ENCODE measurements at places on chromosomes 16 and 17. TPM values are rescaled to one million over a fixed set of nuclear protein-coding genes. Genes with fewer than 3 reads are reported as not detected.
A peak's percentile ranks its signal among the peaks of the same experiment; 100 is the strongest.

Gene ATP6V0C
- 62.3 TPM for total RNA-seq

GRCh38 chr17:81252326-81252986, 13.3 kb downstream of the NDUFAF8 start:
- no peaks in the 10 kb centered on the region for H3K27me3 ChIP-seq
- H3K4me1 ChIP-seq, result no peaks in the 10 kb centered on the region
- peak; percentile 64 for DNase-seq
- no peak overlapping the region for H3K27ac ChIP-seq

Gene MYOCD
- not detected for total RNA-seq

Gene SLC16A11
- 4.3 TPM for total RNA-seq

DNA sequence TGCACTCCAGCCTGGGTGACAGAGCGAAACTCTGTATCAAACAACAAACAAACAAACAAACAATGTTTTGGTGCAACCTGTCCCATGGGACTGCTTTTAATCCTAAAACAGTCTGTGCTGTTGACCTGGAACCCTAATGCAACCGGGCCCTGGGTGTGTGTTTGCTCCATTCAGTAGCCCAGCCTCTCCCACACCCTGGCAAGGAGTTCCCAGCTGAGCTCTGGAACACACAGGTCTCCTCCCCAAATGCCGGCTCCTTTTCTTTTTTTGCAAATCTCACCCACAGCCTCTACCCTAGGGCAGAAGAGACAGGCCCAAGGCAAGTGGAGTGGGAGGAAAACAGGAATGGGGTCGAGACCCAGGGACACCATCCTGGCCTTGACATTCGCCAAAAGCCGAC, 29.8 kb upstream of the RASD1 start:
- H3K4me3 ChIP-seq, result no peak overlapping the region
- H3K27ac ChIP-seq, result no peak overlapping the region
- H3K4me1 ChIP-seq, result peaks cover 19% of the 10 kb centered on the region
- peak; percentile 3 for DNase-seq
- no peaks in the 10 kb centered on the region for H3K36me3 ChIP-seq

Gene NKD1
- total RNA-seq, result 4.9 TPM

Gene KRT31
- not detected for total RNA-seq

Gene PLA2G10
- total RNA-seq, result 3.9 TPM

- no peak overlapping the region for H3K27ac ChIP-seq
- DNase-seq, result no peak
- H3K4me3 ChIP-seq, result no peak overlapping the region
- H3K4me1 ChIP-seq, result no peaks in the 10 kb centered on the region
These were observed 21.8 kb upstream of the LRRC37A3 start for GRCh38 chr17:64941045-64941444.

Gene COX4I1
- total RNA-seq, result 260 TPM

DNA sequence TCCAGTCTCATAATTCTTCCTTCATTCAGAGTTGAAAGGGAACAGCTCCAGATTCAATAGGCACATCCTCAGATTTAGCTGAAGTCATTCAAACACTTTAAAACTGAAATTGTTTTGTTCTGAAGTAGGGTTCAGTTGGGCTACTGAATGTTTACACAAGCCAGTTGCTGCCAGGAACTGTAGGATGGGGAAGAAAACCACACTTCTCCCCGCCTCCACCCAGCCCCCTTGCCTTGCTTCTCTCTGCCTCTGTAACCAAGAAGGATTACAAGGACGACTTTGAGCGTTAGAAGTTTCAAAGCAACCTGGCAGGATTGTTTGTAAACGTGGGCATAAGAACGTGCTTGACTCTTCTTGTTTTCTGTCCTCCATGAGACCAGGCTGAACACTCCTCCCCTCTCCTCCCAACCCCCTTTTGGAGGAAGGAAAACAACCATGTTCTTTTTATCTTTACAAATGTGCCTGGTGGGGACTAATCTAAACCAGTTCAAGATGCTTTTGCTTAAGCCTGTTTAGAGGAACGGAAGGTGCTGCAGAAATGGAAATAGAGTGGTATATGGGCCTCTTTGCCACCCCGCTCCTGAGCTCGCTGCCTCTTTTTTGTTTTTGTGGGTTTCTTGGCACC, 287.9 kb downstream of the FTO start:
- H3K36me3 ChIP-seq, result no peaks in the 10 kb centered on the region
- no peaks in the 10 kb centered on the region for H3K27me3 ChIP-seq
- peaks cover 6% of the 10 kb centered on the region for H3K4me1 ChIP-seq
- H3K27ac ChIP-seq, result peak overlapping the region; percentile 50
- H3K4me3 ChIP-seq, result no peak overlapping the region

Gene YWHAE
- total RNA-seq, result 188 TPM

DNA sequence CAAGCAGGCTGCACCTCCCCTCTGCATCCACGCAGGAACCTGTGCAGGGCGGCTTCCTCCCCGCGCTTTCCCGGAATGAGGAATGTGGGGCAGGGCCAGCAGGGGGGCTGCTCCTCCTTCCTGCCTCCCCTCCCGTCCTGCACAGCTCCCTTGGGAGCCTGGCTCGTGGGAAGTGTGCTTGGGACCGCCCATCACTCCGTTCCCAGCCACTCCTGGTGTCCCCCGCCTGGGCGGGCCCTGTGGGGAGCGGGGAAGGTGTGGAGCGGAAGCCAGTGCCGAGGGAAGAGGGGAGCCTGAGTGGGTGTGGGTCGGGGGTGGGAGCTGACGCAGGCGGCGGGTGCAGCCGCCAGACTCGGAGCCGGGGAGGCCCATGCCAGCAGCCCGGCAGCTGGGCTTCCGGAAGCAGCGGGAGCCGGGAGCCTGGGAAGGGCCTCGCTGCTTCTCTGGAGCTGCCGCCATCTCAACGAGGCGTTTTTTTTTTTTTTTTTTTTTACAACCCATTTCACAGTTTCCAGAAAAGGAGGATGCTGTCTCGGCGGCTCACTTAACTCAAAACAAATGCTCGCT, 24.1 kb downstream of the BAHCC1 start:
- H3K4me3 ChIP-seq, result peak overlapping the region; percentile 20
- peaks cover 37% of the 10 kb centered on the region for H3K4me1 ChIP-seq
- DNase-seq, result peak; percentile 86

- H3K27ac ChIP-seq, result no peak overlapping the region
- H3K36me3 ChIP-seq, result no peaks in the 10 kb centered on the region
- no peaks in the 10 kb centered on the region for H3K4me1 ChIP-seq
- no peak for DNase-seq
- H3K4me3 ChIP-seq, result no peak overlapping the region
- no peaks in the 10 kb centered on the region for H3K27me3 ChIP-seq
These were observed 53.0 kb upstream of the DNAJA2 start for GRCh38 chr16:47026492-47026891.

Gene MT1A
- 1.6 TPM for total RNA-seq

- H3K36me3 ChIP-seq, result no peaks in the 10 kb centered on the region
- no peak overlapping the region for H3K27ac ChIP-seq
- DNase-seq, result peak; percentile 76
- H3K4me1 ChIP-seq, result no peaks in the 10 kb centered on the region
- peak overlapping the region; percentile 28 for H3K4me3 ChIP-seq
- H3K27me3 ChIP-seq, result no peaks in the 10 kb centered on the region
These were observed 47.5 kb downstream of the WNT3 start for GRCh38 chr17:46770818-46771560.

DNA sequence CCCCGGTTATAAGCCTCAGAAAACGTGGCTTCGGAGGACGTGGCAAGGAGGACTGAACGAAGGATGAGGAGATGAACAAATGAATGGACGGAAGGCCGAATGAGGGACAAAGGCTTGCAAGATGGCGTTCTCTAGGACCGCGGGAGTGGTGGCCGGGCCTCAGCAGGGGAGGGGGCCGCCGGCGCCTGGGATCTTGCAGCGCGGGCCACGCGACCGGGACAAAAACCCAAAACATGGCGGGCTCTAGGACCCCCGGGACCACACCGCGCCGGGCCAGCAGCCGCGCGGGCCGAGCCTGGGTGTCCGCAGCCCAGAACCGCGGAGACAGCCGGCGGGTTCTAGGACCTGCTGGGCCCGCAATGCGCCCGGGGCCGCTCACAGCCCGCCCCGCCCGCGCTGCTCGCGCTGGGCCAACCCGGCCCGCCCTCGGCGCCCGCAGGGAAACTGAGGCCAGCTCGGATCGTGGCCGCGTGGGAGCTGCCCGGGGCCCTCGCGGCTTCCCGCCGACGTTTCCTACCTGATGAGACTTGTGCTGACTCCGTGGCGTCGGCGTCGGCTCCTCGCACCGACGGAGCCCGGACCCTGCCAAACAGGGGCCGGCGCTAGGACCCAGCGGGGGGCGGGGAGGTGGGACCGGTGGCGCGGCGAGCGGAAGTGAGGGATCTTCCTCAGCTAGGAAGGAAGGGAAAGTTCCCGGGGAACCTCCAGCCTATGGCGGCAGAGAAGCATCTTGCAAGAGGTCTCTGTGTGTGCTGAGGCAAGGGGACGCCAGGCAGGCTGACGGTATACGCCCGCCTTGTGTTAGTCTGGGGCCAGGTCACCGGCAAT, 684 bp downstream of the ZNF668 start:
- peak; percentile 94 for DNase-seq
- H3K27me3 ChIP-seq, result no peaks in the 10 kb centered on the region
- no peaks in the 10 kb centered on the region for H3K4me1 ChIP-seq
- peak overlapping the region; percentile 100 for H3K4me3 ChIP-seq
- peak overlapping the region; percentile 56 for H3K27ac ChIP-seq

Gene SYNGR3
- 0.65 TPM for total RNA-seq

Gene PABPN1L
- 0.24 TPM for total RNA-seq

Gene LGALS9
- 10.6 TPM for total RNA-seq

Gene KRT32
- total RNA-seq, result not detected

GRCh38 chr16:49658531-49658930, 197.4 kb downstream of the ZNF423 start:
- no peaks in the 10 kb centered on the region for H3K36me3 ChIP-seq
- no peaks in the 10 kb centered on the region for H3K27me3 ChIP-seq
- no peak overlapping the region for H3K27ac ChIP-seq
- peak; percentile 31 for DNase-seq
- H3K4me1 ChIP-seq, result no peaks in the 10 kb centered on the region

Gene KRT25
- not detected for total RNA-seq

Gene GUCY2D
- not detected for total RNA-seq

Gene TP53TG3
- not detected for total RNA-seq

Gene SLC16A3
- total RNA-seq, result 18.2 TPM

DNA sequence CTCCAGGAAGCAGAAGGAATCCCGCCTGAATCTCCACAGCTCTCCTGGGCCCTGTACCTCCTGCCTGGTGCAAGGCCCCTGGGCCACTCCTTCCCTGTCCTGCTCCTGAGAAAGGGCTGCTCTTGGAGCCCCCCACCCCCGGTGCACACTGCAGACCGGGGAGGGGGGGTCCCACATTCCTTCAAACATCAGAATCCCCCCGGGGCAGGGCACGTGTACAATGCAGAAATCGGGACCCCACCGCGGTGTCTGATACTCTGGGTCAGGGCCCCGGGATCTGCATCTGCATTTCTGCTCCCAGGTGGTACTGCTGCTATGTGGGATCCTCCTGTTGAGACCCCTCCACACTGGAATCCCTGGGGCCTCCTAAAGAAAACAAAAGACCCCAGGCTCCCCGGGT, 99.5 kb upstream of the GSE1 start:
- H3K36me3 ChIP-seq, result no peaks in the 10 kb centered on the region
- no peak for DNase-seq
- peaks cover 23% of the 10 kb centered on the region for H3K4me1 ChIP-seq
- H3K4me3 ChIP-seq, result no peak overlapping the region
- peak overlapping the region; percentile 82 for H3K27ac ChIP-seq
- H3K27me3 ChIP-seq, result no peaks in the 10 kb centered on the region

Measured in pancreas (tissue), 10 donors.